Lower leg skin (tissue), 4 donors: ENCODE measurements at places on chromosomes 5 and 9. TPM values are rescaled to one million over a fixed set of nuclear protein-coding genes. Genes with fewer than 3 reads are reported as not detected.

Gene DMRT2
- 0.22 TPM for total RNA-seq

Gene IGIP
- total RNA-seq: 8.5 TPM

DNA sequence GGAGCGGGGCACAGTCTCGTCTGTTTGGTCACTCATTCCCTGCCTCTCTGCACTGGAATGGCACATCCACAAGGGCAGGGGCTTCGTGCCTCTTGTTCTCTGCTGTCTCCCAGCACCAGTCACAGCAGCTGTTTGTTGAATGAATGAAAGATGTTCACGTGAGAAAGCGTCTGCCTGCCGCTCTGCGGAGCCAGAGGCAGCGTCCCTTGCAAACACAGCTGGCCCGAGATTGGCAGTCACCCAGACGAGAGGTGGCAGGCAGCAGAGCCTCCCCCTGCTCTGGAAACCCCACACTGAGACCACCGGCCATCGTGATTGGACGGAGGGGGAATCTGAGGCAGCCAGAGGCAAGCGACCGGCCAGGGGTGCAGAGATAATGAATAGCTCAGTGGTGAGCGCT lies 6.0 kb upstream of the FAM163B start:
- no peak for DNase-seq

DNA sequence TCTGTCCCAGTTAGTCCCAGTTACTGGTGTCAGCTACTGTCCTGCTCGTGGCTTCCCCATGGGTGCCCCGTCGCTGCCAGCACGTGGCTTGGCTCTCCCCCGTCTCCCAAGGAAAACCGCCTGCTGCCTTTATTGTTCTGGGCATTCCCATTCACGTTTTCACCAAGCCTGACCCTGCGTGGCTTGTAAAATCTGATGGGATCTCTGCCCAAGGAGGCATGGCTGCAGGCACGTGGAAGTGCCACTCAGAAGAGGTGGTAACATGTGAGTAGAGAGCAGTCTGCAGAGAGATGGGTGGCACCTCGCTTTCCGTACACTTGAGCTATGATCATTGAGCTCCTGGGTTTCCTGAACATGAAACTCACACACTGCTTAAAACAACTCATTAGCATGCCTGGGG lies 429.2 kb upstream of the KLF4 start:
- no peak for DNase-seq

- DNase-seq: no peak
These were observed 18.3 kb upstream of the TERT start for GRCh38 chr5:1312993-1313833.
